K562 (cell line): ENCODE measurements at places on chromosomes 11 and 22. TPM values are rescaled to one million over a fixed set of nuclear protein-coding genes. Genes with fewer than 3 reads are reported as not detected.
A peak's percentile ranks its signal among the peaks of the same experiment; 100 is the strongest.

DEUP1 gene
- total RNA-seq, result 6.4 and 8.6 TPM in 2 replicates

MYOD1 gene
- not detected in 2 replicates for total RNA-seq

MOGAT2 gene
- total RNA-seq, result 0.09 TPM in 1 of 2 replicates, not detected in the other

DNA sequence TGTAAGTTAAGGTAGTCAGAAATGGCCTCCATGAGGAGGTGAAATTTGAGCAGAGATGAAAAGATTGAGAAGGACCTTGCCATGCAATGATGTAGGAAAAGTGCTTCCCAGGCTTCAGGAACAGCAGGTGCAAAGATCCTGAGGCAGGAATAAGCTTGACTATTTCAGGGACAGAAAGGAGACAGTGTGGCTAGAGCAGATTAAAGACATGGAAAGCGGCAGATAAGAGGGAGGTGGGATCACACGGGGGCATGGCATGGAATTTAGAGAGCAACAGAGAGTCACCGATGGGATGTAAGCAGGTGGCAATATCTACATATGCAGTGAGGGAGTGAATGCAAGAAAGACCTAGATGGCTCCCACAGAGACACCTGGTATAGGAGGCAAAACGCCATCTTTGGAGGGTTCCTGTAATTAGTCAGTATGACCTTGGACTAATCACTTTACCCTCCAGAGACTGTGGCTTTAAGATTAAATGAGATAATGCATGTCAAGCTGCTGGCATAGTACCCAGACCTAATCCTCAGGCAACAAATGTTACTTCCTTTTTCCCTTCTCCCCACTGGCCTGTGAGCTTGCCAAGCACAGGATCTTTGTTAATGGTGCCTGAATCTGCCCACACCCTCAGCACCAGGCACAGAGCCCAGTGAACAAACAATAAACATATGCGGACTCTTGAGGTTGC is 24.6 kb upstream of the ACER3 start:
- H3K27me3 ChIP-seq, result no peaks in the 10 kb centered on the region
- no peak overlapping the region for H3K27ac ChIP-seq
- H3K4me3 ChIP-seq, result no peak overlapping the region
- H3K4me1 ChIP-seq, result peaks cover 28% of the 10 kb centered on the region; the same call in 2 of the 3 replicates

GRCh38 chr11:86923999-86924766 is 31.0 kb downstream of the FZD4 start:
- H3K27me3 ChIP-seq, result no peaks in the 10 kb centered on the region
- H3K36me3 ChIP-seq, result no peaks in the 10 kb centered on the region
- DNase-seq, result no peak
- peaks cover 32% of the 10 kb centered on the region for H3K4me1 ChIP-seq
- H3K4me3 ChIP-seq, result no peak overlapping the region

PKNOX2 gene
- total RNA-seq, result not detected in 2 replicates

DNA sequence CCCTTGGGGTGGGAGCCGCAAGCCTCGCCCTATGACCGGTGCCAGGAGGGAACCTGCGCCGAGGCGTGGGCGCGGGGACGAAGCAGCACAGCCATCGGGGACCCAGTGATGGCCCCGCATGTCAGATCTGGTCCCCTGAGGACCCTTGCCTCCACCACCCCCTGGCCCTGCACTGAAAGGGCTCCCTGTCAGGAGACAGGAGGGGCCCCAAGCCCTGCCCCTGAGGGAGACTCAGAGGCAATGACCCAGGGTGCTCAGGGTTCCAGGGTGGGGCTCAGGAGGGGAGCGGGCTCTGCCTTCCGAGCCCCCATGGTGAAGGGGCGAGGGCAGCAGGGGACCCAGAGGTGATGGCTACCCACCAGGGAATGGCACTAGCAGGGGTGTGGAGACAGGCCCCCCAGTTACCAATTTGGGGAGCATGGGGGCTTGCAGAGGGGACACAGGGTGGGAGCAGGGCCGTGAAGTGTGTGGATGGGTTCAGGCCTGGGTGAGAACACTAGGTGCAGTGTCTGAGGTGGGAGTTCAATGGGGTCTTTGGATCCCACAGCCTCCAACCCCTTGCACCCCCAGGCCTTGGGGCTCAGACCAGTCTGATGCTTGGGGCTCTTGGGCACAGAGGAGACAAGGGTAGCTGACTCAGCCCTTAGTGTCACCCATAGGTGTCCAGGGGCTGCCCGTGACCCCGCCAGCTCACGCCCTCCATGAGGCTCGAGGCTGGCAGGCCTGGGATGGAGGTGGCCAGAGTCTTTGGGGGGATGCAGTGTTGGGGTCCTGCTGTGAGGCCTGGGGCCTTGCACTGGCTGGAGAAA is 499 bp downstream of the LRRC56 start:
- peaks cover 15% of the 10 kb centered on the region; the same call in 1 of the 3 replicates for H3K36me3 ChIP-seq
- peak overlapping the region; percentile 36; the same call in 2 of the 3 replicates for H3K27ac ChIP-seq
- DNase-seq, result no peak

- no peaks in the 10 kb centered on the region for H3K4me1 ChIP-seq
- no peak for DNase-seq
- H3K4me3 ChIP-seq, result no peak overlapping the region
- H3K36me3 ChIP-seq, result no peaks in the 10 kb centered on the region
These were observed 9.2 kb downstream of the CRTAM start for GRCh38 chr11:122847466-122847865.

DNA sequence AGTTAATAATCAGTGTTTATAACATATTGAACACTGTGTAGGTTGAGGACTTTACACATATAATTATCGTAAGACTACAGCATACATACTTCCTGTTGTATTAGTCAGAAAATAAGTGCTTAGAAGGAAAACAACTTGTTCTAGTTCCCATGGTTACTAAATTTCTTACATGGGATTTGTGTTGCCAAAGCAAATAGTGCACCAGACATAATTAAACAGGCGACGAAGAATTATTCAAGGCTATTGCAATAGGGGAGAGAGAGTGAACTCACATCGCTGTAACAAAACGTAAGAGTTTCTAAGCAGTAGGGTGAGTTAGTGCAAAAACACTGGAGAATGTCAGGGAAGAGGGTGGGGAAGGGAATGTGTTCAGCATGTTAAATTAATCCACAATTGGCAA is 347.8 kb downstream of the CNTN5 start:
- no peaks in the 10 kb centered on the region for H3K36me3 ChIP-seq
- H3K4me1 ChIP-seq, result no peaks in the 10 kb centered on the region

PRAME gene
- 1,138 and 1,201 TPM in 2 replicates for total RNA-seq

GRCh38 chr22:48748860-48749554 is 1078.7 kb downstream of the BRD1 start:
- peaks cover 2% of the 10 kb centered on the region; the same call in 1 of the 3 replicates for H3K27me3 ChIP-seq
- no peaks in the 10 kb centered on the region for H3K4me1 ChIP-seq
- no peaks in the 10 kb centered on the region for H3K36me3 ChIP-seq
- H3K27ac ChIP-seq, result no peak overlapping the region

- H3K27me3 ChIP-seq, result no peaks in the 10 kb centered on the region
- H3K27ac ChIP-seq, result no peak overlapping the region
- peaks cover 6% of the 10 kb centered on the region; the same call in 1 of the 3 replicates for H3K36me3 ChIP-seq
- no peaks in the 10 kb centered on the region for H3K4me1 ChIP-seq
- H3K4me3 ChIP-seq, result no peak overlapping the region
These were observed 89.5 kb downstream of the TRIM44 start for GRCh38 chr11:35752115-35752514.

- peaks cover 60% of the 10 kb centered on the region for H3K27me3 ChIP-seq
- no peak overlapping the region for H3K27ac ChIP-seq
- H3K36me3 ChIP-seq, result no peaks in the 10 kb centered on the region
These were observed 8.4 kb downstream of the LRRC10B start for GRCh38 chr11:61516675-61517572.

DNA sequence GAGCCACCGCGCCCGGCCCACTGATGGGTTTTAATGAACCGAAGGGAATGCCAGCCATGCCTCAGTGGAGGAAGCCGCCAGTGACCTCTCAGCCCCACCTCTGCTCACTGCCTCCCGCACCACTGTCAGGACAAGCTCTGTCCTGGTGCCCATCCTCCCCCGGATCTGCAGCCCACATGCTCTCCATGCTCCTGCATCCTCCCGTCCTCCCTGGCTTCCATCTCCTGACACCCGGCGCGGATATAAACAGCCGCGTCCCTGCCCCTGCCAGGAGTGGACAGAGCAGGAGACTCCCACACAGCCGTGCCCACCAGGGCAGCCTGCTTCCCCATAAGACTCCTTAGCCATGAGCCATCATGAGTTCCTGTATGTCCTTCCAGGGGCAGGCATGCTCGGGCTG is 26.9 kb downstream of the MACROD1 start:
- H3K27me3 ChIP-seq, result no peaks in the 10 kb centered on the region
- no peak for DNase-seq
- H3K4me3 ChIP-seq, result no peak overlapping the region
- no peak overlapping the region for H3K27ac ChIP-seq
- H3K36me3 ChIP-seq, result no peaks in the 10 kb centered on the region; the same call in 2 of the 3 replicates
- H3K4me1 ChIP-seq, result no peaks in the 10 kb centered on the region

MS4A6A gene
- total RNA-seq, result 1.7 and 3.4 TPM in 2 replicates

GRCh38 chr22:30526656-30527055 is 19.9 kb downstream of the SEC14L6 start:
- no peaks in the 10 kb centered on the region for H3K27me3 ChIP-seq
- H3K27ac ChIP-seq, result no peak overlapping the region
- DNase-seq, result no peak
- H3K36me3 ChIP-seq, result no peaks in the 10 kb centered on the region
- no peak overlapping the region for H3K4me3 ChIP-seq

DNA sequence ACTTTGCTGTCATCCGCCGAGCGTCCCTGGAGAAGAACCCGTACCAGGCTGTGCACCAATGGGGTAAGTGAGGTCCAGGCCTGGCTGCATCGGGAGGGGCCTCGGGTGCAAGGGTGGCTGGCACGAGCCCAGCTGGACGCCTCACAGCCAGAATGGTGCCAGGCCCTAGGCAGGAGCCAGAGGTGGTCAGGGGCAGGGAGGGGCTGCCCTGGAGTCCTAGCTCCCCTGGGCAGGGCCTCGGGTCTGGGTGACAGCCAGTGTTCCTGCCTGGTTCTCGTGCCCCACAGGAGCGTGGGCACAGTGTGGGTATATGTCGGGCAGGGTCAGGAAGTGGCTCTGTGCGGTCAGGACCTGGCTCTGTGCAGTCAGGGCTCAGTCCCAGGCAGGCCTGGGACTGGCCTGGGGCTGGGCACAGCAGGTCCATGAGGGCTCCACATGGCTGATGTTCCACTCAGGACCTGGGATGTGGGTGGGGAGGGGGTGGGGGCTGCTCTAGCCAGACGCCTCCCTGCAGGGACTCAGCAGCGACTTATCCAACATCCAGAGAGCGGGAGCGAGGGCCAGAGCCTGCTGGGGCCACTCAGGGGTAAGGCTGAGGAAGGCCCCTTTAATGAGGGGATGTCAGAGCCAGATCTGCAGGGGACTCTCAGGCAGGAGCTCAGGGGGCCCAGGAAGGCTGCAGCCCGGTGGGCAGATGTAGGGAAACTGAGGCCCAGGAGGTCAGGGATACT is 1.2 kb downstream of the TSPAN32 start:
- H3K36me3 ChIP-seq, result no peaks in the 10 kb centered on the region
- DNase-seq, result no peak
- peak overlapping the region; percentile 3; the same call in 1 of the 2 replicates for H3K4me3 ChIP-seq
- peak overlapping the region; percentile 56; the same call in 2 of the 3 replicates for H3K27ac ChIP-seq
- H3K4me1 ChIP-seq, result peaks cover 97% of the 10 kb centered on the region
- no peaks in the 10 kb centered on the region; the same call in 2 of the 3 replicates for H3K27me3 ChIP-seq

DNA sequence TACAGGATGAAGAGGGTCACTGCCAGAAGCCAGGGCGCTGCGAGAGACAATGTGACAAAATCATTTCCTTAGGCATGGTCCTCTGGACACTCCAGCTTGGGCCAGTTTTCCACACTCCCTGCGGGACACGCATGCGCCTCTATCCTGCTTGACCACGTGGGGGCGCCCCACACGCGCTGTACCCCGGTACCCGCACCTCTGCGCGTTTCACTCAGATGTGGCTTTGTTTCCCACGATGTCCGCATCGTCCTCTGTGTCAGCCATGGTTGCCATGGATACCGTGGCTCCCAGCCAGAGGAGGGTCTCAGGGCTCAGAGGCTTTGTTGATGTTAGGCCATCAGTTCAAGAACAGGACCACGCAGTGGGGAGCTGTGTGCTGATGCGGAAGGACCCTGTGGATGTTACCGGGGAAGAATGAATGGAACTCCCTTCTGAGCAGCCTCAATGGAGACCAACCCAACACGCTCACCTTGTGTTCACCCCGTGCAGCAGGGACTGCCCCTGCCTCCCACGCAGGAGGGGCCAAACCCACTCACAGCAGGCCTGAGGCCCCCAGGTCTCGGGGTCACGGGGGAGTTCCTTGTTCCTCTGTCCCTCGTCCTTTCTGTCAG is 101.1 kb upstream of the SLC22A12 start:
- no peaks in the 10 kb centered on the region for H3K36me3 ChIP-seq
- H3K4me3 ChIP-seq, result no peak overlapping the region
- H3K27me3 ChIP-seq, result peaks cover 44% of the 10 kb centered on the region
- H3K4me1 ChIP-seq, result peaks cover 13% of the 10 kb centered on the region
- no peak overlapping the region for H3K27ac ChIP-seq

DNA sequence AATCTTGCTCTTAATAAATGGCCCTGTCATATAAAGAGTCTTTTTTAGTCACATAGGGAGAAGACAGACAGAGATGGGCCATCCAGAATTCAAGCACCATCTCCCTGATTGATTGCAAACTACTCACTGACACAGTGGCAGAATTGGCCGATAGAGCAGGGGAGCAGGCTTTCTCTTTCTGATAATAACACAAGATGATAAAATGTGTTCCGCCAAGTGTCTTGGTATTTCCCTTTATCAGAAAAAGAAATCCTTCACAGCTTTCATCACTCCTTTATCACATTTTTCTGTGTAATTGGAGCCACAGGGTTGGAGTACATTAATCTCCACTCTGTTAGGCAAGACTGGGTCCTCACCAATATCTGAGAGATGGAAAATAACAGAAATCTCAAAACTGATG is 406.0 kb downstream of the TMEM135 start:
- no peak for DNase-seq
- no peak overlapping the region for H3K27ac ChIP-seq
- no peak overlapping the region for H3K4me3 ChIP-seq
- H3K27me3 ChIP-seq, result no peaks in the 10 kb centered on the region
- H3K36me3 ChIP-seq, result no peaks in the 10 kb centered on the region

GRCh38 chr11:116797816-116798215 is 6.1 kb upstream of the APOA5 start:
- no peaks in the 10 kb centered on the region for H3K27me3 ChIP-seq
- H3K27ac ChIP-seq, result no peak overlapping the region
- H3K36me3 ChIP-seq, result no peaks in the 10 kb centered on the region

GRCh38 chr11:127470306-127470884 is 469.8 kb upstream of the KIRREL3 start:
- H3K27me3 ChIP-seq, result no peaks in the 10 kb centered on the region
- H3K36me3 ChIP-seq, result no peaks in the 10 kb centered on the region
- H3K27ac ChIP-seq, result no peak overlapping the region
- no peaks in the 10 kb centered on the region for H3K4me1 ChIP-seq

- H3K27me3 ChIP-seq, result no peaks in the 10 kb centered on the region
- H3K4me3 ChIP-seq, result no peak overlapping the region
- H3K36me3 ChIP-seq, result no peaks in the 10 kb centered on the region
- no peak overlapping the region for H3K27ac ChIP-seq
These were observed 7.3 kb downstream of the CABP7 start for GRCh38 chr22:29727131-29727523.

- H3K4me3 ChIP-seq, result no peak overlapping the region
- H3K36me3 ChIP-seq, result no peaks in the 10 kb centered on the region
- no peak overlapping the region for H3K27ac ChIP-seq
- H3K27me3 ChIP-seq, result no peaks in the 10 kb centered on the region
These were observed 405.3 kb upstream of the CCDC90B start for GRCh38 chr11:83691451-83691950.

MUC2 gene
- 0.18 and 0.38 TPM in 2 replicates for total RNA-seq
